Keratinocyte (primary cell): ENCODE measurements at places on chromosomes 7 and 10. TPM values are rescaled to one million over a fixed set of nuclear protein-coding genes. Genes with fewer than 3 reads are reported as not detected.

DNA sequence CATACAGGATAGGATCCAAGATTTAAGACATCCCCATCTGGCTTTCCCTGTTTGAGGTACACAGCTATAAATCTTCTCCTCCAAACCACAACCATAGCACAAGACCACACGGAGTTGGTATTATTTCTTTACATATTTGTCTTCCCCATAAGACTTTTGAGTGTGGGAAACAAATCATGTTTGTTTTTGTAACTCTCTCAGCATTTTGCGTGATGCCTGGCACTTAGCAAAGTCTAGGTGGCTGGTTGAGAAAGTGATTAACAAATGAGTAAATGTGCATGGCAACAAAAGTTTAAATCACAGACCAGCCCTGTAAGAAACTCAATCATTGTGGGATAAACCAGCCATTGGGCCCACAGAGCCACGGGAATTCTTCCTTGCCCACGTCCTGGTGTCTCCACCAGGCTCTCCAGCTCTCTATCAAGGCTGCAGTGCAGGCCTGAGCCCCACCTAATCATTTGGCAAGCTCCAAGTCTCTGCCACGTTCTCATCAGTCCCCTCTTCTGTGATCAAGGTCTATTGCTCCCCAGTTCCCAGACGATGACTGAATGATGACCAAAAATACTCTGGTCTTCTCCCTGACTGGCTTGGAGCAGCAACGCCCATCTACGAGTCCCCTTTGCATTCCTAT is 317.8 kb downstream of the TNS3 start:
- no peaks in the 10 kb centered on the region for H3K27me3 ChIP-seq
- no peaks in the 10 kb centered on the region for H3K36me3 ChIP-seq
- no peak for DNase-seq
- H3K4me1 ChIP-seq, result no peaks in the 10 kb centered on the region
- no peak overlapping the region for H3K4me3 ChIP-seq

DNA sequence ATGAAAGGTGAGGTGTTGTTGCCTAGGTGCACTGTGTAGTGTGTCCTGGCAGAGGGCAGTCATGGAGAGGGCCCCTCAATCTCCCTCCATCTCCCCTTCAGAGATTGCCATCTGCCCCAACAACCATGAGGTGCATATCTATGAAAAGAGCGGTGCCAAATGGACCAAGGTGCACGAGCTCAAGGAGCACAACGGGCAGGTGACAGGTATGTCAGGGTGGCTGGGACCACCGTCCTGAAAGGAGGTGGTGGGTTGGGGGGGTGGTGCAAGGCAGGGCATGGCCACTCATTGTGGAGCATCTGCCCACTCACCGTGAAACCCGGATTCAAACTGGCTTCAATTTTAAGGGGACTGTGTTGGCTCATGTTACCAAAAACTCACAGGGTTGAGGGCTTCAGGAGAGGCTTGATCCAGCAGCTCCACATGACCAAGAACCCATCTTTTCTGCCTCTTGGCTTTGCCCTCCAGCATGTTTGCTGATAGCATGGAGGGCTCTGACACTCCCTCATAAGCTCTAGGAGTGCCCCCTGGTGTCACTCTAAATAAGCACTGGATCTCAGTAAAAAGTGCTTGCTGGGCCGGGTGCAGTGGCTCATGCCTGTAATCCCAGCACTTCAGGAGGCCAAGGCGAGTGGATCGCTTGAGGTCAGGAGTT is 12.2 kb downstream of the ARPC1B start:
- no peak overlapping the region for H3K27ac ChIP-seq
- no peak for DNase-seq
- H3K4me3 ChIP-seq, result no peak overlapping the region
- no peaks in the 10 kb centered on the region for H3K27me3 ChIP-seq
- no peaks in the 10 kb centered on the region for H3K4me1 ChIP-seq

Gene PKD1L1
- 0.01 to 0.31 TPM (median 0.04 TPM) in 3 replicates for polyA plus RNA-seq

Gene TRIM74
- 0.03 to 0.19 TPM in 2 of 3 replicates, not detected in the other for polyA plus RNA-seq

Gene ASAH2
- polyA plus RNA-seq, result 1.6 to 4.7 TPM (median 1.7 TPM) in 3 replicates
